ENCODE measurements at places on chromosomes 7 and 10.

GRCh38 chr10:110827410-110827809, 44.3 kb upstream of the PDCD4 start:
- peaks cover 2% of the 10 kb centered on the region for H3K27me3 ChIP-seq
- no peak for DNase-seq
- no peaks in the 10 kb centered on the region for H3K36me3 ChIP-seq
- H3K27ac ChIP-seq, result no peak overlapping the region

DNA sequence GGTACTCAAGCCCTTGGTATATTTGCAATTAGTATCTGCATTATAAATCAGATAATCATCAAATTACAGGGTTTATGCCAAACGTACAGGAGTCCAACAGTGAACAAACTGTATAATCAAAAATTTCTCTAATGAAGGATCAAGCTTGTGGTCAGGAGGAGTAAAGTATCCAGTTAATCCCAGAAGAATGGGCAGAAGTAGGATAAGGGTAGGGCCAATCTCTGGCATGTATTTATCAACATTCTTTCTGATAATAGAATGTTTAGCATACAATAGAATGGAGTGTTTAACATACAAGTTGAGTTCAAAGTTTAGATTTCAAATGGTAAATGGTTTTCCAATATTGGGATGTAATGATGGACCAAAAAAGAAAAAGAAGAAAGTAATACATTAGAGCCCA, 103.0 kb downstream of the CALD1 start:
- no peak overlapping the region for H3K4me3 ChIP-seq
- no peak overlapping the region for H3K27ac ChIP-seq

- H3K4me3 ChIP-seq, result no peak overlapping the region
- peaks cover 1% of the 10 kb centered on the region for H3K27me3 ChIP-seq
- no peak for DNase-seq
- no peaks in the 10 kb centered on the region for H3K36me3 ChIP-seq
Measured at GRCh38 chr7:117269417-117269816, 53.4 kb downstream of the WNT2 start.

GRCh38 chr7:64945503-64946175, 42.6 kb downstream of the ZNF273 start:
- no peak for DNase-seq
- H3K27me3 ChIP-seq, result peaks cover 38% of the 10 kb centered on the region
- H3K4me3 ChIP-seq, result no peak overlapping the region
- H3K36me3 ChIP-seq, result no peaks in the 10 kb centered on the region

DNA sequence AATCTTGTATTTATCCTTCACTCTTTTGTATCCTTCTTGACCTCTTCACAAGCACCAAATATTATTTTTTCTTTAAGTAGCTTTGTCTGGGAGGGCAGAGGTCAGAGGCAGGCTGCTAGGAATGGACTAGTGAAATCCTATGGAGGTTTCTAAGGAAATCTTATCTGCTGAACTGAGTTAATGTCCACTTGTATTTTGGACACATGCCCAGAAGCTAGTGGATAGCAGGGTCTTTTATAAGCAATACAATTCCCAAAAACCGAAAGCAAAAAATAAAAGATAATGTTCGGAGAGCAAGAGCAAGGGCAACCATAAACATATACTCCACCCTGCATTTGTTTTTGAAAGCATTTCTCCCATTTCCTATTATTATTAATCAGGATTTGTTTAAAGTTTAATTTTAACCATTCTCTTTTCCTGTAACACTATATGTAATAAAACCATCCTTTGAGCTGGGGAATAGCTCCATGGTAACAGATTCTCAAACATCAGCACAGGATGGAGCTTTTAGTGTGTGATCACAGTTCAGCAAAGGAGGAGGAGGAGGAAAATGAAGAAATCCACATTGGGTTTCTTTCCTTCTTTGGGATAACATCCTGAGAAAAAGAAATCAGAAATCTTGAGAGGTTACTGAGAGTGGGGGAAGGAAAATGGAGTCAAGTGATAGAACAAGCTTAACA, 328.2 kb upstream of the LRRN3 start:
- no peaks in the 10 kb centered on the region for H3K36me3 ChIP-seq
- no peaks in the 10 kb centered on the region for H3K4me1 ChIP-seq
- H3K27me3 ChIP-seq, result no peaks in the 10 kb centered on the region
- no peak overlapping the region for H3K27ac ChIP-seq
- H3K4me3 ChIP-seq, result no peak overlapping the region
